ENCODE measurements at places on chromosomes 4 and X.

DNA sequence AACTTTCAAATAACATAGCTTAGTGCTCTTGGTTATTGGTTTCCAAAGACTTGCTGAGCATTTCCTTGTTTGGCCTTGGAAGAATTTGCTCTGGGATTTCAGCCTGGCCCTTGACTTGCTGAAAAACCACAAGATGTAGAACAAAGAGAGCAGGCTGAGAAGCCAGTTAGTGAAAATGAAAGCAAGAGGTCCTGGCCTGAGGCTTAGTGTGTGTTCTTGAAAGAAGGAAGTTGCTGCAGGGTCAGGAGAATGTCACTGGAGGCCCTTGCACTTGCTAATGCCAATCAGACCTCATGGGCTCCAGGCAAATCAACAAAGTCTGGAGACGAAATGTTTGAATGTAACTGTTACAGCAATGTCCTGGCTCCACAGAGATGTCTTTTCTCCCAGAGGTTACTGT is 79.4 kb downstream of the SYNPO2 start:
- no peak for DNase-seq

DNA sequence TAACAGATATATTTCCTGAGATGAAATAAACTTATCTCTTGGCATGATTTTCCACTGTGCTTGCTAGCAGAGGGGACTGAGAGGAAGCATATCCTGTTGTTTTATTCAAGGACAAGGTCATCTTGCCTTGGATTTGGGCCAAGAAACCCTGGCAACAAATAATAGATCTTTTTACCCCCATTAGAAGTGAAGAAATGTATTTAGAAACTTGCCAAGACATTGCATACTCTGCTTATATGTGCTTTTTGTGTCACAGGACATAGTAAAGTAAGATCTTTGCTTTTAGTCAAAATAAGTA is 170.2 kb downstream of the RAPGEF2 start:
- no peak for DNase-seq

- DNase-seq: no peak
Measured at GRCh38 chr4:4554234-4554633, 12.4 kb upstream of the STX18 start.

DNA sequence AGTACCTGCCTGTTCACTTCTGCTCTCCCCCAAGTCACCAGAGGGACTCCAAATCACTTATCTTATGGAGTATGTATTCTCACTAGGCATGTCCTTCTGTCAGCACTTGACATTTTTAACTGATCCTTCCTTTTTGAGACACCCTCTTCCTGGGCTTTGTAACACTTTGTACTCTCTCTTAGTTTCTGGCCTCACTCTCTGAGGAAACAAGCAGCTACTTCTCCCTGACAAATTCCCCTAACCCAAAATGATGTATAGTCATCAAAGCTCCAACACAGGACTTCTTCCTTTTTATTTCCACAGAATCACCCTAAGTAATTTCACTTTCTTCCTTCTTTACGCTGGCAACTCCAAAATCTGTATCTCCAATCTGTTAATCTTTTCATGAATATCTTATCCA is 101.8 kb downstream of the ARAP2 start:
- DNase-seq: no peak

DNA sequence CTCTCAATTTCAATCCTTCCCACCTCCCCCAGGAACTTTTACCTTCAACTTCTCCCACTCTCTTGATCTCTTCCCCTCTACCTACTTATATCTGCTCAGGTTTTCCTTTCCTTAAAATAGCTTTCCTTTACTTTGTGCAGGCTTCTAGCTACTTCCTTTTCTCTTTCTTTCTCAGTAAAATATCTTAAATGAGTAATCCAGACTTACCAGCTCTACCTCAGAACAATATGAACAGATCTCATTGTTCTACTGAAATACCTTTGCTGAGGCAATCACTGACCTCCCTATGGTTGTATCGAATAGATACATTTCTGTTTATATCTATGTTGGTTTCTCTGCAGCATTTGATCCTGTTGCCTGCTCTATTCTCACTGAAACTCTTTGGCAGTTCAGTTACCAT is 86.7 kb upstream of the WDR44 start:
- no peak for DNase-seq

DNA sequence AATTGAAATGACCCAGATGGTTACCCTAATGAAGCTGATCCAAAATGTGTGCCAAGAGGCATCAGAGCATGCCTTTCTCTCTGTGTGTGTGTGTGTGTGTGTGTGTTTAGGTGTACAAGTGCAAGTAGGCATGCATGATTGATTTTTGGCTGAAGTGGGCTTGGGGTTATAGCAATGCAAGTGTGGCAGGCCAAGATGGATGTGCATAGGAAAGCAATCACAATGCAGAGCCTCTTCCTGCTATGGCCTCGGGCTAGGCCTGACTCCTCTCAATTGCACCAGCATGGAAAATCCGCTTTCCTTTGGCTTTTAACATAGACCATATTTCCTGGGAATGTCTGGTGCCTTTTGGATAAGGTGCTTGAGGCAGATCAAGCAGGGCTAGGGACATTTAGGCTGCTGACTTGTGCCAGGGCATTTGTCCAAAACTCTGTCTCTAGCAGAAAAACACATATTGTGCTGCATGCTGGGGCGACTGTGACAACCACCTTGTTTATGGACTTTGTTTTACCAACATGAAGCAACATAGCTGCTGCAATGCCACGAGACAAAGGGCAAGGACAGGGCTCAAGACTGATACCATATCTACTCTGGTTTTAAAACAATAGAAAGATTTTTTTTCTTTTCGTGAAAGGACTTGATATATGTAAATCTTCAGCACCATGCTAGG is 395.7 kb downstream of the RAPGEF2 start:
- no peak for DNase-seq

- no peak for DNase-seq
Measured at GRCh38 chr4:98851806-98852205, 77.1 kb downstream of the EIF4E start.

DNA sequence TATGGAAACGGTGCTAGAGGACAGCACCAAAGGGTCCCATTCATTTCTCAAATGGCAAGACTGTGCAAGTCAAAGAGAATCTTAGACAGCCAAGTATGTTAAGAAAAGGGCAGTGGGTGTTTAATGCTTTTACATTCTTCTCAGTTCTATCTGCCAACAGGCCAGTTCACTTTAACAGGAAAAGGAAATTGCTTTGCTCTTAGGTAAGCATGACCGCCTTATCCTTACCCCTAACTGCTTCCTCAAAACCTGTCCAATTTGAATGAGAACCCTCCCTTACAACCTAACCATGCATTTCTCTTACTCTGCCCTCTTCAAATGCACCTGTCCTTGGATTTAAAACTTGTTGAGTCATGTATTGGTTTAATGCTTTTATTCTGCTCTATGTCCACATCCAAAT is 44.5 kb upstream of the BLTP1 start:
- DNase-seq: no peak

DNA sequence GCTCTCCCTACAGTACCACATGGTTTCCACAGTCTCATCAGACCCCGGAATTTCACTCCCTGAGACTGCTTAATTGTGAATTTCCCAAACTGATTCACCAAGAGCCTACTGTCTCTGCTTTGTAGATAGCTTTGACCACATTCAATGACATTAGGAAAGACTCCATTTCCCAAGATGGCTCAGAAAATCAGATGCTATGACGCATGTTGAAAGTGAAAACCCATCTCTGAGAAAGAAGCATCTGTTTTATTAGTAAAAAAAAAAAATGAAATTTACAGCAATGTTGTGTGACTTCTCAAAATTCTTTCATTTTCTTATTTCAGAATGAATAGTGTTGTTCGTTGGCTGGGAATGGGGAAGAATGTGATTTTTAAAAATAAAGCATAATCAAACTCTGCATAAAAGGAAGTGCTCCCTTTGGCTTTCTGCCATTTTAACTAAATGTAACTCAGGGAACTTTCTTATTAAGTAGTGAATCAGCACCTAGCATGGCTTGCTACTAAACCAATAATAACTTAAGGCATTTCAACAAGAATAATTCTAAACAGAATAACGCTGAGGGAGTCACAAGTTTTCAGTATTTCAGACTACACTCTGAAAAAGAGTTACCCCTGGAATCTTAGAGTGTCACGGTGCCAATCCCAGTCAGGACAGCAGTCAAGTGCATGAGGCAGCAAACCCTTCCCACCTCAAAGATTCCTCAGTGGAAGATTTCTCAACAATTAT is 97.4 kb upstream of the MYOZ2 start:
- no peak for DNase-seq

DNA sequence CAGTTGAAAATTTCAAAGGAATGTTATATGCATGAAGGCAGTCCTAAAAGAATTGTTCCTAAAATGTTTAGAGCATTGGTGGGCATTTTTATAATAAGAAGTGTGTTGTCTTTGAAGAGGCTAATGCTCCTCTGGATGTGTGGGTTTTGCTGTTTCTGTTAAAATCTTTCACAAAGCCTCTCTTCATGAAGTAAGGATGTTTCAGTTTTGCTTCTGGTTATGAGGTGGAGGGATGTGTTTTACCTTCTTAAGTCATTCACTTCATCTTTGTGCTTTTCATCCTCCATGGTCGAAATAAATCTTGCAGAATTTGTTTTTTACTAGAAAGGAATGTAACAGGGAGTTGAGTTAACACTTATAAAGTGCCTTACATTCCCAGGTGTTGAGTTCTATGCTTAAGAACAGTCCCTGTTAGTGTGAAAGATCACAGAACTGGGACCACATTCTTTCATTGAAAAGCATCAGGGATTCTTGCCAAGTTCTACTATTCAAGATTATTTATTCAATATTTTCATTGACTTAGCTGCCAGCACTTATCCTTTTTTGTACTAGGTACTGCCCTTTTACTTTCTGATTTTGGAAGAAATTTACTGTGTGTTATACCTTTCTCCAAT is 21.1 kb downstream of the FHIP1A start:
- no peak for DNase-seq

GRCh38 chr4:121989715-121990114 is 37.9 kb upstream of the TRPC3 start:
- no peak for DNase-seq

- DNase-seq: no peak
Measured at GRCh38 chrX:1126738-1127137, 85.7 kb downstream of the CRLF2 start.

DNA sequence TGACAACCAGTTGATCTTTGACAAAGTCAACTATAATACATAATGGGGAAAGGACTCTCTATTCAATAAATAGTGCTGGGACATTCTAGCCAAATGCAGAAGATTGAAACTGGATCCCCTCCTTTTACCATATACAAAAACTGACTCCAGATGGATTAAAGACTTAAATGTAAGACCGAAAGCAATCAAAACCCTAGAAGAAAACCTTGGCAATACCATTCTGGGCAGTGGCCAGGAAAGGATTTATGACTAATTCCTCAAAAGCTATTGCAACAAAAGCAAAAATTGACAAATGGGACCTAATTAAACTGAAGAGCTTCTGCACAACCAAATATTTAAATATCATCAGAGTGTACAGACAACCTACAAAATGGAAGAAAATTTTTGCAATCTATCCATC is 185.1 kb downstream of the NPNT start:
- no peak for DNase-seq

GRCh38 chr4:147927377-147928137 is 195.7 kb downstream of the ARHGAP10 start:
- no peak for DNase-seq

- no peak for DNase-seq
Measured at GRCh38 chr4:84366161-84366560, 132.9 kb downstream of the NKX6-1 start.

- DNase-seq: no peak
Measured at GRCh38 chr4:117907646-117908045, 126.6 kb upstream of the NDST3 start.

DNA sequence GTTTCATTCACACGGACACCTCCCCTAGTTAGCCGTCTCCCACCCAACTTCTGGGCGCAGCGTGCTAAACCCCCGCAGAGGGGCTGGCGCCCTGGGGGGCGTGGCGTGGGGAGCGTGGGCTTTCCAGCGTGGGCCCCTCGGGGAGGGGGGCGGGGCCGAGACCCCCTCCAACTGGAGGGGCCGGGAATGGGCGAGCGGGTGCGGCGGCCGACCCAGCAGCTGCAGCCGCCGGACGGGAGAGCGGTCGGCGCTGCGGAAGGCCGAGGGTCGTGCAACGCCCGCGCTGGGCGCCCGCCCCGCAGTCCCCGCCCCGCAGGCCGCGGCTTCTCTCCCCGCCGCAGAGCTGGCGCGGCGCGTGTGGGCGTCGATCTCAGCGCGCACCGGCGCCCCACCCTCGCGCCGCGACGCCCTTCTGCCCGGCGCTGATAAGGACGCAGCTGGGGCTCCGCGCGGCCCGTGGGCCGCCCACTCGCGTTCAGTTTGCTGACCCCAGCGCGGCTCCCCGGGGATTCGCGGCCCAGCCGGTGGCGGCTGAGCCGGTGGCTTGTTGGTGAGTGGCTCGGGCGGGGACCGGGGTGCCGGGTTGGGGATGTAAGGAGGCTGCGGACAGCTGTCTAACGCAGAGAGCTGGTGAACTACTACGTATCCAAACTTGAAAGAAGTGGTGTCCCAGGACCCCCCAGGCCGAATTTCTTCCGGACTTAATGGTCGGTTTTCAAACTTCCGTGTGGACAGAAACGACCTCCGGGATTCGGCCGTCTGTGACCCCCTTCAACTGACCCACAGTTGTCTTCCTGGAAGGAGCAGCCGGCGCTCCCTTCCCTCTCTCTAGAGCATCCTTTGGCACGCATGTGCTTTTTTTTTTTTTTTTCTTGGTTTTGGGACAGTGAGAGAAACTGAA is 1.5 kb downstream of the FHDC1 start:
- DNase-seq: no peak

- no peak for DNase-seq
Measured at GRCh38 chrX:2794336-2794735, 34.4 kb upstream of the GYG2 start.

DNA sequence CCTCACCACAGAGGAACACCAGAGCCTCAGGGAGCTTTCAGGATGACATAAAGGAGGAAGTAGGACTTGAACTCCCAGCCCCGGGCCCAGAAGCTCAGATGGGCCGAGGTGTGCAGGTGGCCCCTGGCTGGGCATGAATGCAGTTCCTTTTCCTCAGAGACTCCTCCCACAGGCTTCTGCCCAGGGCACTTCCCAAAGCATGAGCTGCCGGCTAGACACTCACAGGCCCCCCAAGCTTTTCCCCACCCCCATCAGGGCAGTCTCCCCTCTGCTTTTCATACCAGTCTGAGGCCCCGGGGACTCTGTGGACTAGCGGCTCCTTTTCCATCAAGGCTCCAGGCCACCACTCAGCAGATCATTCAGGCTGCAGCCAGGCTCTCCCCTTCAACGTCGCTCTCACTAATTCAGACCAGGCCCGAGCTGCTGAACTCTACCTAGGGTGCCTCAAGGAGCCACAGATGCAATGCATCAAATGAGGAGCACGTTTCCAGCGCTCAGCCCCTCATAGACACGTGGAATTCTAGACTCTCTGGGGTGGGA is 36.9 kb downstream of the HMX1 start:
- no peak for DNase-seq

DNA sequence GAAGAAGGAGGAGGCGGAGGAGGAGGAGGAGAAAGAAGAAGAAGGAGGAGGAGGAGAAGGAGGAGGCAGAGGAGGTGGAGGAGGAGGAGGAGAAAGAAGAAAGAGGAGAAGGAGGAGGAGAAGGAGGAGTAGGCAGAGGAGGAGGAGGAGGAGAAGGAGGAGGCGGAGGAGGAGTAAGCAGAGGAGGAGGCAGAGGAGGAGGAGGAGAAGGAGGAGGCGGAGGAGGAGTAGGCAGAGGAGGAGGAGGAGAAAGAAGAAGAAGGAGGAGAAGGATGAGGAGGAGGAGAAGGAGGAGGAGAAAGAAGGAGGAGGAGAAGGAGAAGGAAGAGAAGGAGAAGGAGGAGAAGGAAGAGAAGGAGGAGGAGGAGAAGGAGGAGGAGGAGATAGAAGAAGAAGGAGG is 19.9 kb downstream of the MRFAP1 start:
- DNase-seq: no peak
